ENCODE measurements at places on chromosomes 11 and 22.

GRCh38 chr22:34842630-34843029 lies 223.3 kb upstream of the ISX start:
- DNase-seq = no peak

GRCh38 chr11:92131289-92131865 lies 93.2 kb upstream of the FAT3 start:
- no peak for DNase-seq

GRCh38 chr11:69040581-69041260 lies 8.0 kb upstream of the TPCN2 start:
- DNase-seq = no peak

DNA sequence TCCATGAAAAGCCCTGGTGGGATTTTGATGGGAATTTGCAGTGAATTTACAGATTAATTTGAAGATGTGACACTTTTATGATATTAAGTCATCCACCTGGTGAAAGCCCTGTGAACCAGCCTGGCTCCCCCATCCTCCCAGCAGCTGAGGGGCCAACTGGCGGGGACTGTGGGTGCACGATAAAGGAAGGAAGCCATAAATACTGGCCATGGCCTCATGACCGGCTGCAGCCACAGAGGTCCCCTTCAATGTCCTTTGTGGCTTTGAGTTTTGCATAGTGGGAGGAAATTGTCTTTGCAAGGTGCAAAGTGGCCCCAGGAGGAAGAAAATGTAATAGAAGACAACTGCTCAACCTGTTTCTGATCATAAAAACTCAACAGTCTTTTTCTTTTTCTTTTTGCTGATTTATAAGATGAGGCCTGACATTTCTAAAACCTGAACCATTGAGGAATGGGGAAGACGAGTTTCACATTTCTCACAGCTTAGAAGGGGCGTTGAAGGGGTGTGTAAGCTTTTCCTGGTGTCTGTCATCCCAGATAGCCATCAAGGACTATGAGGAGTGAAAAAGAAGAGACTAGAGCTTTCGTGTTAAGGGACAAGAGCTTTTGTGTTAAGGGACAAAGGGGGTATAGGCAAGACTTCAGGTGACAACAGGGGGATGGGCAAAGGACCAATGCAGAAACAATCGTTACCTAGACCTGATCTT lies 6.3 kb upstream of the NDUFV1 start:
- DNase-seq = no peak

- no peak for DNase-seq
Observed at GRCh38 chr11:71238285-71238875, 14.0 kb downstream of the SHANK2 start.

DNA sequence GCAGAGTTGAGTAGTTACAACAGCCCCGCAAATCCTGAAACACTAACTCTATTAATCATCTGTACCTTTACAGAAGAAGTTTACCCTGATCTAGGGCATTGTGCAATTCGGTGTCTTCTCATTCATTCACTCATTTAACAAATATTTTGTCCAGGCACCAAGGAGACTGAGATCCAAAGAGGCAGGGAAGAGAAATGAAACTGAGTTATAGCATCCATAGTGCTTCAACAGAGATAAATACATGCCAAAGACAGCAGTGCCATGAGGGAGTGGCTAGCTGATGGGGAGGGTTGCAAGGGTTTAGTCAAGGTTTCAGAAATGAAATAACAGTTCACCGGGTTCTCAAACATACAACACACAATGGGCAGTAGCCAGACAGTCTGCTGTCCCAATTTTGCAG lies 40.2 kb upstream of the MTNR1B start:
- no peak for DNase-seq

DNA sequence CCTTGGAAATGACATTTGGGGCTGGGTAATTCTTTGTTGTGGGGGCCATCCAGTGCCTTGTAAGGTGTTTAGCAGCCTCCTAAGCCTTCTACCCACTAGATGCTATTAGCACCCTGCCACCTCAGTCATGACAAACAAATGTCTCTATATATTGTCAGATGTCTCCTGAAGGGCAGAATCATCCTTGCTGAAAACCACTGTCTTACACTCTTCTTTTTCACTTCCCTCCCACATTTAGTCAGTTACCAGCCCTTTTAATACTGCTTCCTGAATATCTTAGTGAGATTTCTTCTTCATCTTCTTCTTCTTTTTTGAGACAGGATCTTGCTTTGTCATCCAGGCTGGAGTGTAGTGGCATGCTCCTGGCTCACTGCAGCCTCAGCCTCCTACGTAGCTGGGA lies 33.1 kb downstream of the TNRC6B start:
- no peak for DNase-seq

Measured in activated T-cell treated with anti-CD3 and anti-CD28 coated beads for 4 hours (primary cell).